Stimulated activated CD8-positive, alpha-beta memory T cell treated with anti-CD3 and anti-CD28 coated beads, Interleukin-7, amount 100 ng/mL, for 48 hours (primary cell): ENCODE measurements at places on chromosomes 6 and 20.

DNA sequence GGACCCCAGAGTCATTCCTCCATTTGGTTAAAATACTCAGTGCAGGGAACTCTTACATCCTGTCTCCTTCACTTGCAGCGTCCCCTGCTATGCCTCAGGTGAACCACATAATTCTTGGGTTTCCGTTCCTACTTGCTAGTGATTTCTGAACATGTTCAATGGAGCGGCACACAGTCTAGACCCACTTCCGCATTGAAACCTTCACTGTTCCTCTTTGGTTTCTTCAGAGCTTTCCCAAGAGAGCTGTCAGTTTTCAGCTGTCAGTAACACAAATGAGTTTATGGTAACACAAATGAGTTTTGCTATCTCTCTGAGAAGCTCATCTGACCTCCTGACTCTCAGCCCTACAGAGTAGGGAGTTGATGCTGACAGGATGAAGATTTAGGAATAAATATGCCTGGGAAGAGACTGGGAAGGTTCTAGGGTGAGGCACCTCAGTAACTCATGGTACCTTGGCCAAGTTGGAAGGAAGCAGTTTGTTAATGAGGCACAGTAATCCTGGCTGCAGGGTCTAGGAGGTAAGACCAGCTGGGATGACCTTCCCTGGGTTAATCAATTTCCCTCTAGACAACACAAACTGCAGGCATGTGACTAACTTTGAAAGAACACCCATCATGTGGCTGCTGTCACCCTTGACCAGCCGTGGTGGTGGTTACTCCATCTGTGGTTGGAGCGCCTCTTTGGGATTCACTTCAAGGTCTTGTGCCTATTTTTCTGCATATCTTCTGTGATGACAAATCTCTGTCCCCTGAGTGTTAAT is 5.4 kb downstream of the SYS1 start:
- DNase-seq, result no peak

GRCh38 chr6:79634491-79635231 is 3.5 kb downstream of the SH3BGRL2 start:
- no peak for DNase-seq

- no peak for DNase-seq
Observed at GRCh38 chr6:50635429-50635828, 77.9 kb upstream of the TFAP2D start.

DNA sequence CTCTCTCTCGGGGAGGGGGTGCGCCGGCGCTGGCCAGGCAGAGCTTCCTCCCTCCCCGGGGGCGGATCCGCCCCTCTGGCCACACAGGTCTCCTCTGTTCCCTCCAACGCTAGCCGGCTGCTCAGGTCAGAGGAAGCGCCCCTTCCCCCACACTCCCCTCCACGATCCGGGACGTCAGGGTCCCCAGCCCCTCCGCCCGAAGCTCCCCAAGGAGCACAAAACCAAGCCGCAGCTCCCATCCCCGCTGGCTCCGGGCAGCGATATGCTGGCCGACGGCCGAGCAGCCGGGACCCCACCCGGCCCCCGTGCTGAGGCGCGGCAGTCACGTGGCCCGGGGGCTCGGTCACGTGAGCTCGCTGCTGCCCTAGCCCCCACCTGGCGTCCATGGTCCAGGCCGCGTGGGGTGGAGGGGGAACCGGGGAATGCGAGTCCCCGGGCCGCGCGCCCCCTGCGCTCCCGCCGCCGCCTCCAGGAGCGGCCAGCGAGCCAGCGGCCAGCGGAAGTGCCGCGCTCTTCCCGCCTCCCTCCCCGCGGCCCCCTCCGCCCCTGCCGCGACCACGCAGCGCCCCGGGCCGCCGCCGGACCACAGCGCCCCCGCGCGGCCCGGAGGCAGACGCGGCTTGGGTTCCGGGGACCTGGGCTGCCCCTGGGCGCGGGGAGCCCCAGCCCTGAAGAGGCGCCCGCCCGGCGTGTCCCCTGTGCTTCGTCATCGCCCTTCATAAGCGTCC is at the start of gene SLC35B2:
Gene SLC35B2, minus strand, starts transcription at position 504 of the 728 bp plus-strand sequence. Its CDS starts 118 bp downstream, at position 386.
- peak; percentile 47 for DNase-seq

DNA sequence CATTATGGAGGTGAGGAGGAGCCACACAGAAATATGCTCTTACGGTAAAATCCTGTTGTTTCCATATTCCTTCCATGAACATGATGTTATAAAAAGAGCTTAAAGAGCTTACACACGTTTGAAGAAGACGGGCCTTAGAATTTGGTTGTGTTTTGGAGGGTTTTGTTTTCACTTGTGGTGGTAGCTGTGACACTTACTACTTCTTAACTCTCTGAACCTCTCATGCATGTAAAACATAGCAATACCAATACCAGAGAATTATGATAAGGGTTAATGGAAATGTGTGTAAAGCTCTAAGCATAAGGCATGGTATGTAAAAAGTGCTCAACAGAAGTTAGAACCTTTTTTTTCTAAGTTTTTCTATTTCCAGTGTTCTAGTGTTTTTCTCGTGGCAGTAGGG is 256.1 kb upstream of the KCNQ5 start:
- no peak for DNase-seq

GRCh38 chr20:57844626-57845596 is 135.1 kb upstream of the PMEPA1 start:
- no peak for DNase-seq

DNA sequence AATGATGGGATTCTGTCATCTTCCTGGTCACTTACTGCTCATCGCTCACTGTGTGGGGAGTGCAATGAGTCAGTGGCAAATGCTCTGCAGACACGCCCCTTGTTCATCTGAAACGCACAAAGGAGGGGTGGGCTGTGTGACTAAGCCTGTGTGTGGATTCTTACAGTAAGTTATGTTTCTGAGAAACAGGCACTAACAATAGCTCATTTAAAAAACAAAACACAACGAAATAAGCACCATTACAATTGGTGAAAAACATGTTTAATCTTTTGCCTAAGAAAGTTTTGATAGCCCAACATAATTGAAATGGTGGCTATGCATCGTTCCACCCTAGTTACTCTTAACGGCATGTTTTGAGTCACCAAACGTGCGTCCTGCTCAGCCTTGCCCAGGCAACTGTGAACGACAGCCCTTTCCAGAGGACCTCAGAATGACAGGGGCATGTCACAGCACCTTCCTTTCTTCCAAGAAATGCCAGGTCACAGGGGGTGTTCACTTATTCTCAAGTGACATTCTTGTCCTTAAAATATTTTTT is 118.4 kb upstream of the SGK1 start:
- peak; percentile 46 for DNase-seq

GRCh38 chr20:9632991-9633390 is 118.6 kb downstream of the LAMP5 start:
- DNase-seq, result no peak

DNA sequence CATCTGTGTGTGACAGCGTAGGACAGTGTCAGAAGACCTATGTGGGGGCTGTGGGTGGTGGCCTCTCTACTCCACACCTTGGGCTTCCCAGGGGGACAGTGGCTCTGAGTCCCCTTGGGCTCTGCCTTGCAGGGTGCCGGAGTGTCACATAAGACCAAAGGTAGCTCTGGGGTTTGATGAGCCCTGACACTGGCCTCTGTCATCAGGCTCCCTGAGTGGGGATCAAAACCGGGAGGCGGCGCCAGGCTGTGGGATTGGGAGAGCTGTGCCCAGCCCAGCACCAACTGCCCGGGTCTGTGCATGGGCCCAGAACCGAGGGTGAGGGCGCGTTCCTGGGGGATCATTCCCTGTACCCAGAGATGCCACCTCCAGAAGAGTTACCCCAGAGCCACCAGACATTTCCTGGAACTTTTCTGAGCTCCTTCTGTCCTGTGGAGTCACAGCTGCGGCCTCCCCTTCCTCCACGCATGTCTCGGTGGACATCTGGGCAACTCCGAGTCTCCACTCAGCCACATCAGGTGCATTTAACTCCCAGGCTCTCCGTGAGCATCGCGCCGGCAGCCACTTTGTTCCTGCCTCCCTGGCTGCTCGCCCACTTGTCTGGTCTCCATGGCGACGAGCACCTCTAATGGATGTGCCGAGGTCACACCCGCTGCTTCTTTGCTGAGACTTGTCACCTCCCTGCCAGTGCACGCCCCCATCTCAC is 94.7 kb downstream of the TMEM242 start:
- DNase-seq, result no peak

DNA sequence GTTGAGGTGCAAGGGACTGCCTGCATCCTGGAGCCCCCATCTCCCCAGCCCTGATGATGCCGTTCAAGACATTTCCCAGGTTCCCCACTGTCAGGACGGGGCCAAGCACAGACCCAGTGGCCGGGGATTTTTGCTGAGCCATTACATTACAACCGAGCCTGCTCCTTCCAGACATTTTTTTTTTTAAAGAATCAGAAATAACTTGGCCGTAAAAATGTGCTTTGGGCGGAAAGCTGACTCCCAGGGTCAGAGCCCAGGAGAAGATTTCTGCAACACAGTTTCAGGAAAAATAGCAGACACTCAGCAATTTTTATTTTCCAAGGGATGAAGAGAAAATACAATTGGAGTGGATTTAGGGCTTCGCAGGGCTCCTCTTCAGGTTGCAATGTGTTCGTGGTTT is 87.9 kb downstream of the LRFN2 start:
- DNase-seq, result no peak

GRCh38 chr6:74434171-74434570 is 738.2 kb downstream of the CD109 start:
- no peak for DNase-seq

DNA sequence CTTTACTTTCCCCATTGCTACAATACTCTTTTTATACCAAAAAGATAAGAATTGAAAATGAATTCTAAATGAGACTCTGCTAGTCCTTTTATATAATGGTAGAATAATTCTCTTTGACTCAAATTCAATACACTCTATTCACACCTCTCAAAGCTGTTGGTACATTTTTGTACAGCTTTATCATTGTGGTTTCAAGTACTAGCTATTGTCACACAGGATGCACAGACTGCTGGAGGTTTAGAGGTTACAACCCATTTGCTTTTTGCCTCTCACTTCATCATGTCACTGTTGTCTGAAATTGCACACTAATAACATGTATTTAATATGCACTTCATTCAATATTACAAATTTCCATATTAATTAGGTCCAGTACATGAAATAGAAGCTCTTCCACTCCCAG is 442.2 kb upstream of the ARID1B start:
- DNase-seq, result no peak

- DNase-seq, result no peak
Observed at GRCh38 chr6:18603361-18603760, 216.2 kb downstream of the RNF144B start.

- no peak for DNase-seq
Observed at GRCh38 chr6:152093711-152094110, 286.2 kb downstream of the ESR1 start.

GRCh38 chr6:87697581-87698546 is 4.2 kb downstream of the AKIRIN2 start:
- DNase-seq, result no peak

DNA sequence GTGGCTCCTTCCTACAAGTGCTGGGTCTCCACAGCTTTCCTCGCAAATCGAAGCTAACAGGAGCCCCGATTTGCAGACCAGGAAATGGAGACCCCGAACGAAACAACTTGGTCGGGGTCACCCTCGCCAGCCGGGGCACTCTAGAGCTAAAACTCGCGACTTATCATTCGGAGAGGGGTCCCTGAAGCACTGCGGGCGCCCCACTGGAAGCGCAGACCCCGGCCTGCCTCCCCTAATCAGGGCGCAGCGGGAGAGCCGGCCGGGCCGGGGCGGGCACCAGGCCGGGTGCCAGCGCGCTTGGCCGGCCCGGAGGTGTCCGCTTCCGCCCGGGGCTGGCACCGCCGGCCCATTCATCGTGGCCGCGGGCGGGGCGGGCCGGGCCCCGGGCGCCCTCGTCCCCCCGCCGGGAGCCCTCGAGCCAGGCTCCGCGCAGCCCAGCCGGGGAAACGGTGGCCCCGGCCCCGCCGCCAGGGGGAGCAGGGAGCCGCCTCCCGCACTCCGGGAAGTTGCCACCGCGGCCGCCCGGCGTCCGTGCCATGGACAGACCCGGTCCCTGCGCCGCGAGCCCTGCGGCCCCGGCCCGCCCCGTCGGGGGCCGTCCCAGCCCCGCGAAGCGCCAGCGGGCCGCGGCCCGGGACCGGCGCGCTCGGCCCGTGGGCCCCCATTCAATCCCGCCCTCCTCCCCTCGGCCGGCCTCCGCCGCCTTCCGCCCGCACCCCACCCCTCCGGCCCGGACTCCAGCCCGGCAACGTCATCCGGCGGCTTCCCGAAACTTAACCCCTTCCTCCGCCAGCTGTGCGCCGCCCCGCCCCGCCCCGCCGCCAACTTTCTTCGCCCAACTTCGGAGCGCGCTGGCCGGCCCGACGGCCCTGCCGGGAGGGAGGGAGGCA is 961 bp downstream of the RRBP1 start:
- DNase-seq, result peak; percentile 60

- DNase-seq, result no peak
Observed at GRCh38 chr6:105988812-105989577, 97.1 kb upstream of the PRDM1 start.

- DNase-seq, result no peak
Observed at GRCh38 chr6:80366714-80367113, 260.2 kb downstream of the BCKDHB start.

DNA sequence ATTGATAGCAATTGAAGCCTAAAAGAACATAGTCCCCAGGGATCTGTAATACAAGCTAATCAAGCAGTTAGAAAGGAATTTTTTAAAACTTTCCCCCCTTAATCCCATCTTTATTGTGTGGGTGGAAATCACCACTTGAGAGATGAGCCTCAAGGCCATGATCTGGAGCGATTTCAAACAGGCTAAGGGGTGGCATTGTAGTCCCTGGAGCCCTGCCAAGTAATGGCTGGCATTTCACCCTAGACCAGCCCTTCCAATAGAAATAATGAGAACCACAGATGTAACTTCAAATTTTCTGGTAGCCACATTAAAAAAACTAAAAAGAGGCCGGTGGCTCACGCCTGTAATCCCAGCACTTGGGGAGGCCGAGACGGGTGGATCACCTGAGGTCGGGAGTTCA is 46.9 kb downstream of the PRDM1 start:
- DNase-seq, result no peak

DNA sequence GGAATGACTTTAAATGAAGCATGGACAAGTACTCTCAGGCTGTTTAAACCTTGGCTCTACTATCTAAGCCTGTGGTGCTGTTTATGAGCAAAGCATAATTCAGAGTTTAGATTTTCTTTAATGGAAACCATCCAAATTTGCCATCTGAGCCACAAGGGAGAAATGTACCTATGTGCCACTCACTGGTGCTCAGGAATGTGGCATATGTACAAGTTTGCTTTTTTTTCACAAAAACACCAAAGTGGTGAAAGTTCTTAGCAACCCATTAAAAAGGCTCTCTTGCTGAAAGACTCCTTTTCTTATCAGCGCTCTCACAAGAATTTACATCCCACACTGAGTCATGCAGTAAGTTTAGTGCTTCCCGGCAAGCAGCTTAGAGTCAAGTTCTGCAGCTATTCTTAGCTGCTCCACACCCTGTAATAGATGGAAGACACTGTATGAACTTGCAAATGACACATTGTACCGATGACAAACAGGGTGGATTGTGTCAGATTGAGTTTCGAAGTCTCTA is 57.3 kb upstream of the MLIP start:
- DNase-seq, result no peak

- DNase-seq, result no peak
Observed at GRCh38 chr6:161038229-161039031, 46.9 kb downstream of the MAP3K4 start.

- no peak for DNase-seq
Observed at GRCh38 chr6:163559661-163560060, 145.1 kb downstream of the QKI start.

GRCh38 chr20:51584737-51585136 is 42.2 kb upstream of the NFATC2 start:
- no peak for DNase-seq
